Activated CD8-positive, alpha-beta memory T cell treated with anti-CD3 and anti-CD28 coated beads for 24 hours (primary cell): ENCODE measurements at places on chromosomes 1 and 21.

DNA sequence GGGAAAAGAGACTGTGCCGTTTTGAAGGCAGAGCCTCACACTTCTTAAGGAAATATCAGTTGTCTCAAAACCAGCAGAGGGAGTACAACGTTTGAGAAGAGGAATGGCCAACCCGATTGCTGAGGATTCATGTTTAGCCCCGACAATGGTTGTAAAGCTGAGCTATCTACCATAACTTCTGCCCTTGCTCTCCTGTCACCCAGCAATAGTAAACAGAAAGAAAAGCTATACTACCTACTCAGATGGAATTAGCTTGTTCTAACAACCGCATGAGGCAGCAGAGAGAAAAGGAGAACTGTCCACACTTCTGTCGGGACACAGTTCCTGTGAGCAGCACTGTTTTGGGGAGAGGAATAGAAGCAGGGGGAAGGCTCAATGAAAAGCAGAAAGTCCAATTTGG is 91.2 kb downstream of the SLC45A1 start:
- no peak for DNase-seq

- no peak for DNase-seq
These were observed 255.7 kb downstream of the OMA1 start for GRCh38 chr1:58290685-58291372.

DNA sequence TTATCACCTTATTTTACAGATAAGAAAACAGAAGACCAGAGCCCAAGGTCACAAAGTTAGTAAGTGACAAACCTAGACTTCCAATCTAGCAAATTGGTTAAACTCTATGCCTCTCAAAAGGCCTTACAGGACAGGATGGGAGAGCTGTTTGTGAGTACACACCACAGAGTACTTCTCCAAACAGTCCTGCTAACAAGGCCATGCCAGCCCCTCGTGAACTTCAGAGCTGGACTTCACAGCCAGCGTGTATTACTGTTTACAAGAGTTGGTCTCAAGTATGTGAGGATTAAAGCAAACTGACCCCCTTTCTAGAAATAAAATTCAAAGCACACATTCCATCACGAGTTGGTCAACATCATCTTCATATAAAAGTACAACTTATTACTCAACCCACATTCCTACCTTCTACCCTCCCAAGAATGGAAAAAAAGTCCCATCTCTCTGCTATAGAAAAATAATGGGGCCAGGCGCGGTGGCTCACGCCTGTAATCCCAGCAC is 19.8 kb upstream of the UBR4 start:
- no peak for DNase-seq

GRCh38 chr1:192811594-192812239 is 2.9 kb downstream of the RGS2 start:
- DNase-seq: no peak

DNA sequence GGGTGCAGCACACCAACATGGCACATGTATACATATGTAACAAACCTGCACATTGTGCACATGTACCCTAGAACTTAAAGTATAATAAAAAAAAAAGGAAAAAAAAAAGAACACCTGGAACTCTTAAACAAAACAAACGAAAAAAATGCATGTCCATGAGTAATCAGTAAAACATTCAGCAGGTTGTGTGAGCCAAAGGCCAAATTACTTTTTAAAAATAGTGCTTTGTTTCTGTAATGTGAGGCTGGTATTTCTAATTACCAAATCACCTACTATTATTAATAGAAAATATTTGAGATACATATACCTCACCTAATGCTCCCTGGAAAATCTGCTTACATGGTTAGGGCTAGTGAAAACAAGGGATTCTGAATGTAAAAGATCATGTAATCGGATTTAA is 294.4 kb upstream of the NR5A2 start:
- DNase-seq: no peak

DNA sequence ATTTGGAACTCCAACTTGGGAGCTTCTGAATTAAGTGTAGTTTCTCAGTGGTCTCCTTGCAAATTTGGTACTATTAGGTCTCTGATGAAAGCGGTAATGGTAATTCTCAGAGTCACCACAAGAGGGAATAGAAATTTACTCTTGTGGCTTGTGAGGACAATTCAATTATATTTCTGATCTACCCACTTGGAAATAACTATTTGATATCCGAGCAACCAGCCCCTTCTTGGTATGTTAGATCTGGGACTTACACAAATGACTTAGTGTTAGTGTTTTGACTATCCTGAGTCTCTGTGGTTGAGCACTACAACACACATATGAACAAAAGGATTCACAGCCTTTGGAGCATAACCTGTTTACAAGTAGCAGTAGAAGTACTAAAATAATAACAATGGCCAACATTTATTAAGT is 68.1 kb downstream of the RPS6KA1 start:
- DNase-seq: no peak

- DNase-seq: no peak
These were observed 2.7 kb upstream of the FDPS start for GRCh38 chr1:155305881-155306391.

- DNase-seq: no peak
These were observed 28.8 kb downstream of the CYYR1 start for GRCh38 chr21:26544201-26544775.

- no peak for DNase-seq
These were observed 9.0 kb upstream of the VHLL start for GRCh38 chr1:156308078-156308477.

GRCh38 chr21:33492571-33492970 is 1.1 kb upstream of the DNAJC28 start:
- no peak for DNase-seq

- no peak for DNase-seq
These were observed 4.3 kb downstream of the PLCH2 start for GRCh38 chr1:2480236-2480985.

- DNase-seq: no peak
These were observed 23.0 kb upstream of the KCNJ6 start for GRCh38 chr21:37939251-37939650.

DNA sequence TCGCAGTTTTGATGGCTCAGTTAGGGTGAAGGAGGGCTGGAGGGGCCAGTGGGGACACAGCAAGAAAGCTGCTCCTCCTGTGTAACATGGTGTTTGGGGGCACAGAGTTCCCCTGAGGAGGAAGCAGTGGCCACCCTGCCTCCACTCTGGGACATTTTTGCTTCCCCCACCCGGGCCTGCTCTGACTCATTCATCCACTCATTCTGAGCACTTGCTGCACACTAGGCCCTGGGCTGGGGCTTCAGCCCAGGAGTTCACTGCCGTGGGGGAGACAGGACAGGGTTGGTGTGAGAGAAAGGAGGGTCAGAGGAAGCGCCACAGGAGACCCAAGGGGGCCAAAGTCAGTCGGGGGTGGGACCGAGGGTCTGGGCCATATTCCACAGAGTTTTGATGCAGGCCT is 41.4 kb upstream of the ACOT11 start:
- no peak for DNase-seq

DNA sequence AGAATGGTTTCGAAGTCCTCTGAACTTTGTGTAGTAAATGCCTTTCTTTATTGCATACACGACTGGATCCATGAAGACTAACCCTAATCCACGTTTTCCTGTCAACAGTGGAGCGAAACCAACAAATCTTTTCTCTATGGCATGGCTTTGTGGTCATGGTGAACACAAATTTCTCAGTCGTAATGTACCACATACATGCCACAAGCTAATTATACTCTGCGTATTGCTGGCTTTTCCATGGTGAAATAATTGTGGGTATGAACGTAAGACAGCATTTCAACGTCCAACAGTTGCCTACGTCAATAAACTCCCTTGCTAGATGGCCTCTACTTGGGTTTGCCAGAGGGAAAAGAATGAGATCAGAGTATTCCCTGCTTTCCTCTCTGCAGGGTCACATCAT is 27.5 kb downstream of the INTS7 start:
- no peak for DNase-seq

- no peak for DNase-seq
These were observed 58.4 kb upstream of the PARP1 start for GRCh38 chr1:226466296-226466695.

- no peak for DNase-seq
These were observed 25.7 kb downstream of the DNAJC11 start for GRCh38 chr1:6675941-6676340.

DNA sequence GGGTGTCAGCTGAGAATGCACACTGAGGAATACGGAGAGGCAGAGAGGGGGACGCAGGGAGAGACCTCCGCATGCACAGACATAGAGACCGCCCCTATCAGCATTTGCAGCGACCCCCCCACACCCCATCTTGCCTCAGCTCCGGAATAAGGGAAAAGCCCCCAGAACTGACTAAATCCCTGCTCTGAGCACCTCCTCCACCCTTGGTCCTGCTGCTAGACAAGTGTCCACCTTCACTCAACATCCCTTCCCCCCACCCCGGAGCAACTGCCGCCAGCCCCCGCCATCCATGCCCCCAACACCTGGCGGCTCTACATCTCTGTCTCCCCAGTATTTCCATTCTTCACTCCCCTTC is 769 bp downstream of the SV2A start:
- no peak for DNase-seq

DNA sequence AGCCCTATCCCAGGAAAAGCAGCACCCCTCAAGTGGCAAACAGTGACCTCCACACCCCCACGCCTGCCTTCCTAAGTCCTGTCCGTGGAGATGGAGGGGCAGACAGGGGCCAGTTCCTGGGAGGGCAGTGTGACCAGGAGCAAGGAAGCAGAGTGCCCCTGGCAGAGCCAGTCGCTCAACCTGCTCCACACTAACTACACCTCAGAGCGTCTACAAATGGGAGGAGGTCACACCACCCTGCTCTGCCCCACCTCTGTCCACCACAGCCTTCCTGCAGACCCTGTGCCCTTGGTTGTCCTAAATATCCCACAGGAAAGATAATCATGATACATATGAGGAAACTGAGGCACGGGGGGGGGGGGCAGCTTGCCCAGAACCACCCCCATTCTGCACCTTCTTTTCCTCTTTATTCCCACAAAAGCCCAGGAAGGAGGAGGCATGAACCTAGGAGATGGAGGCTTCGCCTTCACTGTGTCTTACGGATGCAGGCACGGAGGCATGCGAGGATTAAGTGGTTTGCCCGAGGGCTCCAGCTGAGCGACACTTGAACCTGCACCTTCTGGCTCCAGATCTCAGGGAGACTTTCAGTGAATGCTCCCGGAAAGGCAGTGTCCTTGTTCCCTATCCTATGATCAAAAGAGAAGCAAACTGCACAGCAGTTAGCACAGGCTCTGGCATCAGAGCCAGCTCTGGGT is 42.7 kb upstream of the SELENON start:
- DNase-seq: no peak

GRCh38 chr1:3822421-3822820 is 26.1 kb upstream of the LRRC47 start:
- DNase-seq: no peak
